ENCODE measurements at places on chromosomes 5 and 9. TPM values are rescaled to one million over a fixed set of nuclear protein-coding genes. Genes with fewer than 3 reads are reported as not detected.
A peak's percentile ranks its signal among the peaks of the same experiment; 100 is the strongest.

DNA sequence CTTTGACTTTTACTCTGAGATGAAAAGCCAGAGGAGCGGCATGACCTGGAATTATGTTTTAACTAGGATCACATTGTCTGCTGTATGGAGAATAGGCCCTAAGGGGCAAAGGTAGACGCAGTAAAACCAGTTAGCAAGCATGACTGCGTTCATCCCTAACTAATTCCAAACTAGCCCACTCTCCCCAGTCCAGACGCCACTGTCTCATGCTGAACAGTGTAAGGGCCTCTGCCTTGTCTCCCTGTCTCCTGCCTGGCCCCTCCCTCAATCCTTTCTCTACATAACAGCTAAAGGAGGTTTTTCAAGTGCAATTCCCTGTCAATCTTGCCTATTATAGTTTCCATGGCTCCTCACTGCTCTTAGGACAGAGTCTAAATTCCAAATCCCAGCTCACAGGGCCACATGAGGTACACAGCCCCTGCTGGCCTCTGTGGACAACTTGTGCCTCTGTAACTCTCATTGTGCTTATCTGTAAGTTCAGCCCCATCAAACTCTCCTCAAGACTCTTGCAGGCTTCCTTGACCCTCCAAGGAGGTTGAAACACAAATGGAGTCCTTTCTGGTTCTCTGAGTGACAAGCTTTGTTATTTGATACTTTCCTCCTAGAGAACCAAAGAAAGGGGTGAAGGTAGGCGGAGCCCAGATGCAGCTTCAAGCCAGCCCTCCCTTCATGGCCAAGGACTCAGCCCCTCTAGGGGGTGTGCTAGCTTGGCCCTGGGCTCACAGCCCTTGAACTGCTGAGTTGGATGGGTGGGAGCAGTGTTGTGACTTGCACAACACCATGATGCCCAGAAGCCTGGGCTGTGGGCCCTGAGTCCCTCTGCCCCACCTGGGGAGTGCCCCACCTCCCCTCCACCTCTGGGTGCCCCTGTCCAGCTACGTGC, 16.0 kb upstream of the SLC22A4 start:
- no peak for DNase-seq

The CD72 gene
- 0.59 TPM for total RNA-seq

- DNase-seq, result no peak
Measured at GRCh38 chr9:15135164-15135792, 171.7 kb downstream of the TTC39B start.

- no peak for DNase-seq
Measured at GRCh38 chr5:57955511-57955910, 472.9 kb upstream of the ACTBL2 start.

The SYK gene
- total RNA-seq, result 6.5 TPM

DNA sequence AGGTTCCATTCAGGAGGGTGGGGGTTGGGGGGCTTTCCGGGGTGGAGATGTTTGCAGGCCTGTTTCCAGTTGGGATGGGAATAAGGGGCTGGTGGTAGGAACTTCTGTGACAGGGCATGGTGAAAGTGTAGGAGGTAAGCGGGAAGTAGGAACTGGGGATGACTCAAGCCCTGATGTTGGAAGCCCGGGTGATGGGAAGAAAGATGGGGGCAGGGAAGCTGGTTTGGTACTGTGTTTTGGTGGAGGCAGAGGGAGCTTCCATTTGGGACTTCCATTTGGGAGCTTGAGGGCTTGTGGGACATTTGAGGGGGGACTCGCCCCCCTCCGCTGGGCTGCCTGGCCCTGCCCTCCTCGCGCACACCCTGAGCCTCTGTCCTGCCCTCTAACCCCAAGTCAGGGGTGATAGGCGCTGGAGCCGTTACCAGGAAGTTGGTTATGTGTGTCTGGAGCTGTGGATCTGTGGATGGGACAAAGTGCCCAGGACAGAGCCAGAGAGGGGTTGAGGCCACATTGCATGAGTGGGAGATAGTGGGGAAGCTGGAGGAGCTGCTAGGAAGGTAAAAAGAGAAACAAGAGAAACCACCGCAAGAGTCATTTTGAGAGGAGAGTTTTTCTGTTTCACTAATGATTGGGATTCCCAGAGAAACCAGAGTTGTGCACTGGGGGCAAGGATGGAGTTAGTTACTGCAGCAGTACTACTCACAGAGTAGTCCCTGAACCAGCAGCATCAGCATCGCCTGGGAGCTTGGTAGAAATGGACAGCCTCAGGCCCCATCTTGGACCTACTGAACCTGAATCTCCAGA, 6.6 kb downstream of the RGS14 start:
- peak; percentile 14 for DNase-seq

The IL5 gene
- not detected for total RNA-seq

The MCC gene
- 29.4 TPM for total RNA-seq

The LECT2 gene
- not detected for total RNA-seq

- DNase-seq, result no peak
Measured at GRCh38 chr5:59709346-59709821, 184.1 kb downstream of the PDE4D start.

The ROPN1L gene
- not detected for total RNA-seq

DNA sequence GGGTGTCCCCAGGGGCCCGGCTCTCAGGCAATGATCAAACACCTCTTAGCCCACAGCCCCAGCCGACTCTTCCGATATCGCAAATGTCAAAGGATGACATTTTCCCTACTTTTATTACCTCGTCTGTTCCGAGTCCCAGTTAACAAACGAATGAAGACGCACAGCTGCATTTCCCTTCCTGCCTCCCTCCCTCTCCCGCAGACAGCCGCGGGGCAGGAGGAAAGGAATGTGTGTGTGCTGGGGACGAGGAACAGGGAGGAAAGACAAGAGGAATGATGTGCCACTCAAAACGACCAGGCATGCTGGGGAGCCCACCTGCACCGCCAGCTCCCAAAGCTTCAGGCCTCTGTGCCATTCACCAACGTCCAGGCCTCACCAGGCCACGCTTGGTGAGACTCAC, 125.9 kb upstream of the SARDH start:
- no peak for DNase-seq

DNA sequence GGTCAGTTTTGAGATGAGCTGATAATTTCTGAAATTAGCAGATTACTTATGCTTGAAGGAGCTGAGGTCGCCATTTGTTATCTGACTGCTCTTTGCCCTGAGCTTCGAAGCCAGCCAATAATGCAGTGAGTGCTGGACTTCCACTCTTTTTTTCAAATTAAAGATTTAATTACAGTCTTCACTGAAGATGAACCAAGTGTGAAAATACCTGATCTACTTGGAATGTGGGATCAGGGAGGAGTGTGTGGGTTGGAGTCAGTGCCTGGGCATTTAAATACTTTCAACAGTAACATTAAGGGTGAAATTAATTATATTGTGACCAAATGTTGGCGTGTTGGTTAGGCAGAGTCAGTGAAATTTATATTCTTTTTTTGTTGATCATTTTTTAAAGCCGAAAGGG, 23.9 kb upstream of the DMRT3 start:
- DNase-seq, result no peak

The MLANA gene
- total RNA-seq, result not detected

DNA sequence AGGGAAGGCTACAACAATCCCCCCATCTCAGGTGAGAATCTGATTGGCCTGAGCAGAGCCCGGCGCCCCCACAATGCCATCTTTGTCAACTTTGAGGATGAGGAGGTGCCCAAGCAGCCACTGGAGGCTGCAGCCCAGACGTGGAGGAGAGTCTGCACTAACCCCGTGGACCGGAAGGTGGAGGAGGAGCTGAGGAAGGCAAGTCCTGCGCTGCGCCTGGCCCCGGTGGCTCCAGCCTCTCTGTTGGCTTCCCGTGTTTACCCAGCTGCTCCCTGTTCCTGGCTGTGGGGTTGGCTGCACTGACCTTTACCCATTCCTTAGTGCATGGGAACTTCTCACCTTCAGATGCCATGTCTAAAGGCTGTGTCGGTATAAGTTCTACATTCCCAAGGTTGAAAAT, 11.0 kb upstream of the CEL start:
- no peak for DNase-seq

- no peak for DNase-seq
Measured at GRCh38 chr9:111195766-111196165, 134.3 kb downstream of the OR2K2 start.

- DNase-seq, result no peak
Measured at GRCh38 chr5:141573489-141574121, 45.2 kb downstream of the DIAPH1 start.

DNA sequence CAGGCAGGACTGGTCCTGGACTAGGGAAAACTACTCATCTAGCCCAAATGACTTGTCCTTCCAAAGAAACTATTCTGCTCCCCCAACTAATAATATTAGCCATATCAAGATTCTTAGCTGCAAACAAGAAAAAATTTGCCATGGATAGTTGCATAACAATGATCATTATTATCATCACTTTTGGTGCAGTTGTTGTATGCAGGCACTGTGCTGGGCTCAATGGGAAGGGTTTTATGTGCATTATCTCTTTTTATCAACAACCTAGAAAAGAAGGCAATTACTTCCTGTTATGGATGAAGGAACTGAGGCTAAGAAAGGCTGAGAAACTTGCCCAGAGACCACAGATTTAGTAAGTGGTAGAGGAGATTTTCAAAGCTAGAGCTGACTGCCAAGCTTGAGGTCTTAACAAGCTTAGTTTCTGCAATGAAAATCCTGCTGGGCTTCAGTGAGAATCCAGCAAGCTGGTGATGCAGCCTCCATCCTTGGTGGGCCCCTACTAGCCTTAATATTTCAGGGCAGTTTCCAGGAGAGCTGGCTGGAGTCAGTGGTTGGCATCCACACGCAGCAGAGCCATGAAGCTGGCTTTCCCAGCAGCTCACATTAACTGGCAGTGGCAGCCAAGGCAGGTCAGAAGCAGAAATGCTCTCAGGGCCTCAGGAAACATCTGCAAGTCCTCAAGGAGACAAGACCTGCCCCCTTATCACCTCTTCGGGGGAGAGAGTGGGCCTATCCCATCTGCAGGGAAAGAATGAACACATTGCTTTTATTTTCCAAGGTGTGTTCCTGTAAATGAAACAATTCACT, 20.5 kb upstream of the MEGF9 start:
- DNase-seq, result no peak

DNA sequence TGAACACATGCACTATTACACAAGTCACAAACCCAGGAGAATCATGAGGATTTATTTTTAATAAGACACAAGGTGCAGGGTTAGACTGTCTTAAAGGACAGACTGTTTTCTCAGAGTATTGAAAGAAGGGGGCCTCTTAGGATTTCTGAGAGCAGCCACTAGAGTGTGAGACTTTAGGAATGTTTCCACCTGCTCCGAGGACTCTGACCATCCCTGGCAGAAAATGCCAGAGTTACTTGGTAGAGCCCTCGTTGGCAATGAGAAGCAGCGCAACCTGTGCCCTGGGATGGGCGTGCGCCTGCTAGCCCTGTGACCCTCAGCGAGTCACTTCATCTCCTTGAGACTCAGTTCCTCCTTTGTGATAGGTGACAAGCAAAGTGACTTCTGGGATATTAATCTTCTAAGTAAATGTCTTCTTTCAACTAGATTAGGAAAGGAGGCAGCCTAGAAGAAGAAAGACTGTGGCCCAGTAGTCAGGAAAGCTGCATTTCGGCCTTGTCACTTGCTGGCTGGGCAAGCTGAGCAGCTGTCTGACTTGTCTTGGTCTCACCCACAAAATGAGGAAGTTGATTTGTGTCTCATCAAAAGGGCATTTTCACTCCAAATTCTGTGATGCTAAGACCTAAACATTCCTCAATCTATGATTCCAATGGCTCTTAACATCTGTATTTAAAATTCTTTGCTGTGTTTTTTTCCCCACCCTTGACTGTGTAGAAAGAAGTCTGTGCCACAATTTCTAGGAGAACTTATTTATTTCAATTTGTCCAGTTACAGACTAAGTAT, 60.5 kb downstream of the PTCD2 start:
- DNase-seq, result no peak

DNA sequence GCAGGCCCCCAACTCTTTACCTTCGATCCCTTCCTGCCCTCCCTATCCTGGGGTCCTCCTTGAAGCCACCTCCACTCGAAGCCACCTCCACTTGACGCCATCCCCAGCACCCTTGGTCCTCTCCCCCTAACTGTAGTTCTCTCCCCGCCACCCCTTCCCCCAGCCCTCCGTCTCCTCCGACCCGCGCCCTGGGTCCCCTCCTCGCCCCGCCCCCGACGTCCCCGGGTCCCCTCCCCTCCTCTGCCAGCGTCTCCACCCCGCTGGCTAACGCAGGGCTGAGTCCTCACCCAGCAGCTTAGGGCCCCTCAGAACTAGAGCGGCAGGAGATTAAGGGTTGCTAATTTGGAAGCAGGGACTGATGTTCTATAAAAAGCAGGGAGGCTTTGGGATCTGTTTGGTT, 30.6 kb upstream of the ANKRD33B start:
- no peak for DNase-seq

- no peak for DNase-seq
Measured at GRCh38 chr9:81984928-81985327, 3.6 kb upstream of the SPATA31D1 start.

The LCN2 gene
- not detected for total RNA-seq

DNA sequence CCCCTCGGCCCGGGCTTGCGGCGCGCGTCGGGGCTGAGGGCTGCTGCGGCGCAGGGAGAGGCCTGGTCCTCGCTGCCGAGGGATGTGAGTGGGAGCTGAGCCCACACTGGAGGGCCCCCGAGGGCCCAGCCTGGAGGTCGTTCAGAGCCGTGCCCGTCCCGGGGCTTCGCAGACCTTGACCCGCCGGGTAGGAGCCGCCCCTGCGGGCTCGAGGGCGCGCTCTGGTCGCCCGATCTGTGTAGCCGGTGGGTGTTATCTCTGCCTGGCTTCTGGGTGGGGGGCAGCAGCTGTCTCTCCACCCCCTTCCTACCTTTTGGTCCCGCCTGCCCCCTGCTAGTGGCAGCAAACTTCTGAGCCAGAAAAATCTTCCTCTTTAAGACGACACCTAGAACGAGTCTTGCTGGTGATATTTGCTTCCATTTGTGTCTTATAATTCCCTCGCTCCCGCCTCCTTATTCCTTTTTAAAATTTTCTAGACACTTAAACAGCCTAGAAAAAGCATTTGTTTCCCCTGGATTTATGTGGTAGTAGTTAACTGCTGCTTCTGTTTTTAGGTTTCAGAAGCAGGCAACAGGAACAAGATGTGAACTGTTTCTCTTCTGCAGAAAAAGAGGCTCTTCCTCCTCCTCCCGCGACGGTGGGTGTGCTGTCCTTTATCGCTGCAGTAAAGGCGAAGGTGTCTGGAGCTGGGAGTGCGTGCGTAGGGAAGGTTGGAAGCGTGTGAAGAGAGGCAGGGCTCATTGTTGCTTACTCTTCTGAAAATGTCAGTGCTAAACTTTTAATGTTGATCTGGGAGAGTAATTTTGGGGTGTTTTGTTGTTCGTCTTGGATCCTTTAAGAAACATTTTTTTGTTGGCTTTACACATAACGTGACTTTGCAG, 554 bp downstream of the JAK2 start:
- DNase-seq, result peak; percentile 54

The SLIT3 gene
- total RNA-seq, result 12.5 TPM

GRCh38 chr5:8517456-8517855, 648.5 kb downstream of the MTRR start:
- DNase-seq, result no peak

GRCh38 chr5:59367791-59368394, 525.6 kb downstream of the PDE4D start:
- DNase-seq, result peak; percentile 57

The MEIKIN gene
- not detected for total RNA-seq

DNA sequence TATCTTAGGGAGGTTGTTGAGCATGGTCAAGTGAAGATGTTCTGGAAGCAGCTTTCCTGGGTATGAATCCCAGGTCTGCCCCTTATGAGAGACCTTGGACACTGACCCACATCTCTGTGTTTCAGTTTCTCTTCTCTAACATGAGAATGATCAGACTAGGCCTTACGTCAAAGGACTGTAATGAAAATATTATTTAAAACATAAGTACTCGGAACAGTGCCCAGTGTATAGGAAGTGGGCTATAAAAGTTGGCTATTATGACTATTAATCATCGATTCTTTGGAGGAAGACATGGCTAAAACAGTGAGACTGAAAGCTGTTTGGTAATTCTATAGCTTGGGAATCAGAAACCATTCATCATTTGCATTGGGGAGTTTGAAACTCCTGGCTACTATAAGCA, 65.3 kb upstream of the MYO10 start:
- DNase-seq, result no peak

All from Right ventricle myocardium superior (tissue), 1 donor.